Sigmoid colon (tissue), 7 donors: ENCODE measurements at places on chromosomes 2 and 18.

DNA sequence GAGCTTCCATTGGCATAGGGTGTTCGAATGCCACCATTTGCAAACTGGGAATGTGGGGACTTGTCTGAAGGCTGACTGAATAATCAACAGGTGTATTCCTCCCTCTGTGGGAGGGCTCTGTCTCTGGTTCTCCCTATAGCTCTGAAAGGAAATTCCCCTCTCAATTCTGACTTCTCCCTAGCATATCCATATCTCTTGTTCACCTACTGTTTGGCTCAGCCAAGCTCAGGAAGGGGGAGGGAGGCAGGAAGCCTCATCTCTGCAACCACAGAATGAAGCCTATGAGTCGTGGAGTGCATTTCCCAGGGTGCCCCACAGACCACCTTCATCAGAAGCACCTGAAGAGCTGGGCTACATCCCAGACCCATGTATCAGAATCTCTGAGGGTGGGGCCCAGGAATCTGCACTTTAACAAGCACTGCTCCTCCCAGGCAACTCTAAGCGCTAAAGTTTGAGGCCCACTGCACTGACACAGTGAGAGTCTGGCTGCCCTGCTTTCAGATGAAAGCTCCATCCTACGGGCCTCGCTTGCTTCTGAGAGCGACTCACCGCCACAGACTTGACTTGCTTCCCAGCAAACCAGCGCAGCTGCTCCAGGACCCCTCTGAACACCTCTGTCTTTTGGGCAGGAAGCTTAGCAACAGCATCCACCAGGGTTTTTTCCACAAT lies 32.0 kb downstream of the XDH start:
- no peak for DNase-seq

- DNase-seq = no peak
Observed at GRCh38 chr18:54284981-54285785, 15.9 kb downstream of the POLI start.

DNA sequence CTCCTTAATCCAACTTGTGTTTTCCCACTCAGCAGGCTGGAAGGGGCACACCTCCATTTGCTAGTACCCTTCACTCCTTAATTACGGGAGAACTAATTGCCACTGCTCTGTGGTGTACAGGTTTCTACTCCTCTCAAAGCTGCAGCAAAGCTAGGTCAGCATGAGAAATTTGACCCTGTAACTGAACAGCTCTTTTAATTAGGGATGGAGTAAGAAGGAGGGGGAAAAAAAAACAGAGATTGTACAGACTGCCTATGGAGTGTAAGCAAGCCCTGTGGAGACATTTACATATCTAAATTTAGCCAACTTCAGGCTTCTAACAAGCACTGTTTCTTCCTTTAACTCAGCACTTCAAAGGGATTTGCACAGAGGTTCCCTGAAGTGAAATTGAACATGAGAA lies 629.7 kb upstream of the SETBP1 start:
- DNase-seq = no peak

DNA sequence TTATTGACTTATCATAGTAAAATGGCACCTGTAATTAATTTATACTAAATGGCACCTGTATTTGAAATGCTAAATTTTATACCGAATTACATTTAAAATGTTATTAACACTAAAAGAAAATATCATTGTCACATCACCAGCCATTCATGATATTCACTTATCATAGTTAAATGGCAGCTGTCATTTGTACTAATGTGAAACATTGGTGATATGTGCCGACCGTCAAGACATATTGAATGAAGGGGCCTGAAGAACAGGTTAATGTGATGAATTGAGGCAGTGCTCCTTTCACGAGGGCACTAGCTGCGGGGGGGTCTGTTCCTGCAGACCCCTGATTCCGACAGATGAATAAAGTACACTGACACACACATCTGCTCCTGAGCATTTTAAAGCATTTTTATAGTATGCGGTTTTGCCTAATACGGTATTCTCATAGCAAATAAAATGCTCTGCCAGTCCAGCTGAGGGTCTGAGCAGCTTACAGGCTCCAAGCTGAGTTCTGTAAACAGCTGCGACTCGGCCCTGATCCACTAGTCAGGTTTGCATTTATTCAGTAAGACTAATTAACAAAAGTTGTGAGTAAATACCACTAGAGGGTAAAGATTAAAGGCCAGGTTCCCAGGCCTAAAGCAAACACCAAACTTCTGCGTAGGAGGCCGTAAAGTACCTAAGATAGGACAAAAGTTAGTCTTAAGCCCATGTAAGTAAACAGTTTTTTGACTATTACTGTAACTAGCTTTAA lies 593.4 kb upstream of the NETO1 start:
- DNase-seq = no peak

- DNase-seq = no peak
Observed at GRCh38 chr18:36315736-36316135, 18.2 kb downstream of the FHOD3 start.

- DNase-seq = no peak
Observed at GRCh38 chr2:26080356-26080755, 46.5 kb downstream of the RAB10 start.

DNA sequence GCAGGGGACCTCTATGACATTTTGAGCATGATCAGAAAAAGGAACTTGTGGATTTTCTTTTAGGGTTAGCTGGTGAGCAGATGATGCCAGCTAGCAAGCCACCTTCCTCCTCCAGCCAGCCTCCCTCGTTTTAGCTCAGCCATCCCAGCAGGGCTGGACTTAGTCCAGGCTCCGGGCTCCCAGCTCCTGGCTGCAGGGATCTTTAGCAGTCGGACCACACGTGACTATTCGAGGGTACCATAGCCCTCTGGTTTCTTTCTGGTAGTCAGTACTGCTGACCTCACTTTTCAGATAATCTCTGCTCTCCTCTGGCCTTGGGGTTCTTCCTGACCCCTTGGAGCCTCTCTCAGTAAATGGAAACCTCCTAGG lies 31.8 kb downstream of the NCK2 start:
- DNase-seq = no peak

DNA sequence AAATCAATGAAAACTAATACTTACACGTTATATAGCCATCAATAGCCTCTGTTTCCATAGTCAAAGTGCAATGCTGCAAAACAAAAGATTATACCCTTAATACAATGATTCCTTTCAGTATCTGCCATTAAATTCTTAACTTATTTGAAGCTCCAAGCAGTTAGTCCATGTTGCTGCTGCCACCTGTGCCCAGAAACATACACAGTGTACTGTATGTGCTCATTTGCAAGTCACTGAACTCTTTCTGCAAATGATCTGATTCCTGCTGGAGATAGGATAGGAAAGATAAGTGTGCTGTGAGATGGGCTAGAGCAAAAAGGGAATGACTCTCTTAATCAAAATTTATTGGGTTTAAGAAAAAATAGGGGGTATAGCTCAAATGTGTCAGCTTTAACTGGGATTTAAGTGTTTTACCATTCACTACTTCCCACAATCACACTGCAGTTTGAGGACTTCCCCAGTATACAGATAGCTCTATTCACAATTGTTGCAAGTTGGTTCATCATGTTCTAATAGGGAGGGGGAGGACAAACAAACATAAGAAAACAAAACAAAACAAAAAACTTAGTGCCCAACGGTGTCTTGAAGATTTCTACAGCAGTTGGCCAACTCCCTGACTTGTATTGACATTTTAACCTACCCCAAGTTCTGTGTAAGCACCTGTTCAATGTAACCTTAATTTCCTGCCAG lies 2.7 kb downstream of the IKZF2 start:
- DNase-seq = no peak

GRCh38 chr2:162403884-162404283 lies 60.0 kb downstream of the GCA start:
- no peak for DNase-seq

GRCh38 chr2:30872797-30873196 lies 65.6 kb upstream of the CAPN13 start:
- DNase-seq = no peak

- peak; percentile 76 for DNase-seq
Observed at GRCh38 chr2:101380376-101380775, 6.9 kb downstream of the CREG2 start.

GRCh38 chr18:36735130-36735529 lies 93.7 kb downstream of the TPGS2 start:
- no peak for DNase-seq

- no peak for DNase-seq
Observed at GRCh38 chr2:200419325-200419724, 90.5 kb downstream of the KCTD18 start.

- no peak for DNase-seq
Observed at GRCh38 chr2:206886696-206887095, 52.6 kb upstream of the CPO start.

GRCh38 chr2:43047187-43047780 lies 179.1 kb downstream of the ZFP36L2 start:
- peak; percentile 44 for DNase-seq

GRCh38 chr2:26574066-26574899 lies 66.9 kb downstream of the CIB4 start:
- peak; percentile 47 for DNase-seq

DNA sequence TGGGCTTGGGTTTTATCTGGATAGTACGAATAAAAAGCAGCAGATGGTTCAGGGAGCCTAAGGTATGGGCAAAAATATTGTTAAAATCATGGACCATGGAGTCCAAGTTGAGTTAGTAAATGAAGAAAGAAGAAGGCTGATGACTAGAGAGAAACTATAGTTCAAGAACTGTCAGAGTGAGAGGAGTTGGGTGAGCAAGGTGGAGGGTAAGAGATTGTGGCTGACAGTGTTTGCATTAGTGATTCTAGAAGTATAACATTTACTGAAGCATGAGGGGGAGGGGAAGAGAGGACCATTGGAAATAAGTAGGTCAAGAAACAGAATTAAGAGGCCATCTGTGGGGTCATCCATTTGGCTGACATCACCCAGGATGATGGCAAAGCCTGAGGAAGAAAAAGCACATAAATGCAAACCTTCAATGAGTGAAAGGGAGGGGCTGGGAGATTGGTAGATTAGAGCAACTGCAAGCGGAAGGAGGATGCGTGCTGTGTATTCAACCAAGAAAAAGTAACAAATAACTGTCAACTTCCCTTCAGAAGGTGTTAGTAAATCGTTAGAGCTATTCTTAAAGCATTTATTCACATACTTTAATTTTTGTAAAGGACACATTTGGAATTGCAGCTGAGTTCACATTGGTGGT lies 392.8 kb downstream of the TSN start:
- no peak for DNase-seq

- no peak for DNase-seq
Observed at GRCh38 chr2:33141476-33141875, 194.7 kb downstream of the LTBP1 start.

DNA sequence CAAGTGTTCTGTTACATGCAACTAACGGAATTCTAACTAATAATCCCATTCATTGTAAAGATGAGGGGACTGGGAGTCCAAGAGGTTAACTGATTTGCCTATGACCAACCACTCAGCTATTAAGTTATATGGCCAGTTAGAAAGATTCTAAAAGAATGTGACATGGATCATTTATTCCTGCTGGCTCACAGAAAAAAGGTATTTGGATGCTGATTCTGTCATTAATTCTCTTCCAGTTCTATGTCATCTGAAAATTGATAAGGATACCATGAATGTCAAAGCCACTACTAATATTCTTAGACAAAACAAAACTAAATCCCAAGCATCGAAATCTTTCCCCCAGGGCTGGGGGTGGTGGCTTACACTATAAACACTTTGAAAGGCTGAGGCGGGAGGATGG lies 41.2 kb upstream of the GORASP2 start:
- no peak for DNase-seq

GRCh38 chr2:240299710-240300068 lies 135.8 kb upstream of the GPC1 start:
- no peak for DNase-seq

DNA sequence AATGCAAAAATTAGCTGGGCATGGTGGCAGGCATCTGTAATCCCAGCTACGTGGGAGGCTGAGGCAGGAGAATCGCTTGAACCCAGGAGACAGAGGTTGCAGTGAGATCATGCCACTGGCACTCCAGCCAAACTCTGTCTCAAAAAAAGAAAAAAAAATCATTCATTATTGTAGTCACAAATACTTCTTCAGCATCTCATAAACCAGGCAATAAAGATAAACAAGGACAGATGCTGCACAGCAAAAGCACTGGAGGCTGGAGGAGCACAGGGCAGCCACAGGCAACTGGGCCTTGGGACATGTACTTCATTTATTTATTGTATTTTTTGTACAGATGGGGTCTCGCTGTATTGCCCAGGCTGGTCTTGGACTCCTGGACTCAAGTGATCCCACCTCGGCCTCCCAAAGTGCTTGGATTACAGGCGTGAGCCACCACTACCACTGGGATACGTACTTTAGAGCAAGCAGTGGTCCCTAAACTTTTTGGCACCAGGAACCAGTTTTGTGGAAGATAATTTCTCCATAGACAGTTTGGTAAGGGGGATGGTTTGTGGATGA lies 16.8 kb upstream of the MAT2A start:
- DNase-seq = no peak

GRCh38 chr2:55553321-55553720 lies 33.8 kb downstream of the CFAP36 start:
- DNase-seq = no peak

GRCh38 chr2:70688427-70688826 lies 79.6 kb downstream of the ADD2 start:
- peak; percentile 3 for DNase-seq

DNA sequence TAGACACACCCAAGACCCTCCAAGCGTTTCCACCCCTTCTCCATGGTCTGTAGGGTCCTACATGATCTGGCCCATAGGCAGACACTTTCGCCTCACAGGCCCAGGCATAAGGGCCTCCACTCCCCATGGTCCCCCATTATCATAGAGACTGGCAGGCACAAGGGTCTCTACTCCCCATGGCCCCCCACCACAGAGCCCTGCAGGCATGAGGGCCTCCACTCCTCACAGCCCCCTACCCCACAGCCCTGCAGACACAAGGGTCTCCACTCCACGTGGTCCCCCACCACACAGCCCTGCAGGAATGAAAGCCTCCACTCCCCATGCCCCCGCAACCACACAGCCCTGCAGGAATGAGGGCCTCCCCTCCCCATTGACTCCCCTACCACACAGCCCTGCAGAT lies 159.7 kb upstream of the AGAP1 start:
- DNase-seq = no peak

DNA sequence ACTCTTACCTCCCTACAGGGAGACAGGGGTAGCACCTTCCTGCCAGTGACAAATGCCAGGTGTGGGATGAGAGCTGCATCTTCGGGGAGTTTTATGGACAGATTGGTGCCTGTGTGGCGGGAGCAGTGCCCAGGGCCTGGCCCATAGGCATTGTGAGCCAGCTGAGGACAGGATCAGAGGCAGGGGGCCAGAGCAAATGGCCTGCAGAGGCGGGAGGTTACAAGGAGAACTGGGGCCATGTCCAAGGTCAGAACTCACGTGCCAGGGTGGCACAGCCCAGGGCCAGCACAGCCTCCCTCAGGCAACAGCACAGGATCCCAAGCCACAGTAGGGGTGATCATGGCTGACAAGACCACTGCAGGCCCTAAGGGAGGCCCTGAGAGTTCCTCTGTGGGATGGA lies 40.2 kb upstream of the MCFD2 start:
- no peak for DNase-seq

GRCh38 chr2:122737429-122738077 lies 982.1 kb downstream of the TSN start:
- no peak for DNase-seq

DNA sequence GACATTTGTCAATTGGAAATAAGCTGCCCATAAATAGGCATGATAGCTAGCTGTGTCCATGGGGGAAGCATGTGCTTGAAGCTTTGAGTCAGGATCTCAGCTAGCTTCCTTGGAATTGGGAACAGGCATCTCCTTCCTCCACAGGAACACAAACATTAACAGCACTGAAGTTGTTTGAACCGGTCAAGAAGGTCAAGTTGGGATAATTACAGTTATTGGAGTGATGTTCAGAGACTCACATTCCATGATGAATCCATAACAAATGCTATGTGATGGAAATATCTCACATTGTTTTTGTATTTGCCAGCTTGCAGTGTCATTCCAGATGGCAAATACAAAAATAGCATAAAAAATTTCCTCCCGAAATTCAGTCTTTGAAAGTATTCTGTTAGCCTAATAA lies 347.6 kb upstream of the SMIM21 start:
- no peak for DNase-seq
